ENCODE measurements at places on chromosomes 7 and 10. TPM values are rescaled to one million over a fixed set of nuclear protein-coding genes. Genes with fewer than 3 reads are reported as not detected.

- DNase-seq, result no peak
- H3K4me1 ChIP-seq, result peaks cover 3% of the 10 kb centered on the region
- H3K36me3 ChIP-seq, result no peaks in the 10 kb centered on the region
- no peak overlapping the region for H3K4me3 ChIP-seq
Measured at GRCh38 chr10:131739206-131739605, 161.6 kb upstream of the PPP2R2D start.

DNA sequence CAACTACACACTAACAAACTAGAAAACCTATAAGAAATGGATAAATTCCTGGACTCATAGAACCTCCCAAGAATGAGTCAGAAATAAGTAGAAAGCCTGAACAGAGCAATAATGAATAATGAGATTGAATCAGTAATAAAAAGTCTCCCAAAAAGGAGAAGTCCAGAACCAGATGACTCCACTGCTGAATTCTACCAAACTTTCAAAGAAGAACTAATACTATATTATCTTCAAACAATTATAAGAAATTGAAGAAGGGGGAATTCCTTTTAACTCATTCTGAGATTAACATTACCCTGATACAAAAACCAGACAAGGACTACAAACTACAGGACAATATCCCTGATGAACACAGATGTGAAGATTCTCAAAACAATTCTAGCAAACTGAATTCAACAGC, 47.8 kb upstream of the CDK6 start:
- H3K27ac ChIP-seq, result no peak overlapping the region
- DNase-seq, result no peak
- no peak overlapping the region for H3K4me3 ChIP-seq
- no peaks in the 10 kb centered on the region for H3K36me3 ChIP-seq
- no peaks in the 10 kb centered on the region for H3K27me3 ChIP-seq

Gene DGKI
- not detected for total RNA-seq

GRCh38 chr10:112271982-112272381, 11.2 kb upstream of the TECTB start:
- no peaks in the 10 kb centered on the region for H3K36me3 ChIP-seq
- H3K4me1 ChIP-seq, result no peaks in the 10 kb centered on the region
- H3K4me3 ChIP-seq, result no peak overlapping the region
- H3K27ac ChIP-seq, result no peak overlapping the region
- no peak for DNase-seq

Gene INSIG1
- total RNA-seq, result 60.9 TPM

DNA sequence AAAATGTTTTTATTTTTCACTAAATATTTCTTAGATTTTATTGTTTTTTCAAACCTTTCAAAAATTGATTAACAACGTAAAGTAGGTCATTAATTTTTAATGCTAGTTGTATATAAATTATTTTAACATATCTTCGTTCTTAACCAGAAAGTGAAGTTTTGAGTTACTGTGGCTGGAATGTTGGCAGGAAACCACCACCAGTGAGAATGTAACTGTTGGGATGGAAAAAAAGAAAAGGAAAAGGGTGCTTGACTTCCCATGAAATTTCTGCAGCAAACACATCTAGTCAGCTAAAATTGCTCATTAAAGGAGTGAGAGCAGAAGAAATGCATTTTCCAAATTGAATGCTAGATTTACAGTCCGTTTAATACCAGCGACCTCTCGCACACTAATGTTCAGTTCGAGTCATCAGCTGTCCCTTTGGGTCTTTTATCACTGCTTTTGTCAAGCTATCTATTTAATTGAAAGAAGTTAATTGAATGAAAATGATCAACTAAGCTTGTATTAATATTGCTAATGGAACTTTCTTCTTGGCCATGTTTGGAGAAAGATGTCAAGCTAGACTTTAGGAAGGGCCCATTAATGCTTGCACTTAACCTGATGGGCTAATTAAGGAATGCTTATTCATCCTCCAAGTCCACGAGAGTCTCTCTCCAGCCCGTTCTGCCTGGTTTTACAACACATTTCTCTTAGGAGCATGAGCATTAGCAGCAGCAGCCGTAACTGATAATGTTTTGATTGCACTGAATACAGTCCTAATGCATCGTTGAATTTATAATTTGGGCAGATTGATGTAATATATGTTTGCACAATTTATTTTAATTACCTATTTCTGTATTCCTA, 70.1 kb downstream of the UBE3C start:
- H3K4me3 ChIP-seq, result no peak overlapping the region
- DNase-seq, result no peak
- peaks cover 51% of the 10 kb centered on the region for H3K36me3 ChIP-seq
- H3K27me3 ChIP-seq, result no peaks in the 10 kb centered on the region

DNA sequence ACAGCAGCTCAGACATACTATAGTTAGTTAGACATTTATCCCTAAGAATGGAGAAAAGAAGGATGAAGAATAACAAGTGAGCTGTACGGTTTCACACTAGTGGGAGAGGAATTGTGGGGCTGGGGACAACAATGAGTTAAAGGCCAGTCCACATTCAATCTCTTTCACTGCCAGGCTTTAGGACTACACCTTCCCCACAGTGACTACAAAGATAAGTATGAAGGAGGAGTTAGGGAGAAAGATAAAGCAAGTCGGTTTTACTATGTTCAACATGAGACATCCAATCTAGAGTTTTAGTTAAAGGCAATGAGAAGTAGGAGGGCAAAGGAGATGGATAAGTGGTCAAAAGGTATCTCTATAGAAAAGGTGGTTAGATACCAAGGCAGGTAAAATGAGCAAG, 16.3 kb downstream of the ARHGAP12 start:
- H3K4me1 ChIP-seq, result peaks cover 5% of the 10 kb centered on the region
- DNase-seq, result no peak
- no peak overlapping the region for H3K4me3 ChIP-seq

DNA sequence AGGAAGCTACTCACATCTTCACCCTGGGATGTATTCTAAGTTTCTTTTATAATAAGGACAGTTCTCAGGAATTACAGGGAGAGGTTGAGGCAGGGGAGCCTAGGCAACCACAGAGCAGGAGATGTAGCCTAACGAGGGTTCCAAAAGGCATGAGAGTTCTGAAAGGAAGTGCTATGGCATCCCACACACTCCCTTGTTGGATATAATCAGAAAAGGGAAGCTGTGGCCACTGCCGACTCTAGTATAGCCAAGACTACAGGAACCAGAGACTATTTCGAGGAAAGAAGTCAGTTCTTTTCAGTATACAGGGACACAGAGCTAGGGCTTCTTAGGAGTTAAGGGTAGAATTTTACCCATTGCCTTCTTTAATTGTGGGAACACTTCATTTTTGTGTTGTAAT, 11.0 kb downstream of the PRR15 start:
- H3K36me3 ChIP-seq, result no peaks in the 10 kb centered on the region
- no peak overlapping the region for H3K4me3 ChIP-seq
- no peaks in the 10 kb centered on the region for H3K27me3 ChIP-seq
- DNase-seq, result no peak
- no peak overlapping the region for H3K27ac ChIP-seq

DNA sequence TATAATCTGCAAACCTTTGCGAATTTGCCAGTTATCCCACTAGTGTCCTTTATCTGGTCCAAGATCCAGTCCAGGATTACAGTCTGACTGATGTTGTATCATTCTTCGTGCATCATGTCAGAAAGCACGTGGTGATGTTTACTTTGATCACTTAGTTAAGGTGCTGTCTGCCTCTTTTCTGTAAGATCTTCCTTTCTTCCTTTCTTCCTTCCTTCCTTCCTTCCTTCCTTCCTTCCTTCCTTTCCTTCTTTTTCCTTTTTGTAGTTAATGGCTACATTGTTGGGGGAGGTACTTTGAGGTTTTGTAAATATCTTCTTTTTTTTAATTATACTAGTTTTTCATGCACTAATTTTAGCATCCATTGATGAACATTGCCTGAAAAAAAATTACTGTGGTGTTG, 80.3 kb downstream of the LCOR start:
- H3K4me3 ChIP-seq, result no peak overlapping the region
- H3K27ac ChIP-seq, result no peak overlapping the region
- H3K36me3 ChIP-seq, result peaks cover 14% of the 10 kb centered on the region
- DNase-seq, result no peak
- H3K27me3 ChIP-seq, result no peaks in the 10 kb centered on the region

GRCh38 chr7:15719311-15719710, 32.8 kb upstream of the MEOX2 start:
- H3K4me3 ChIP-seq, result no peak overlapping the region
- H3K27me3 ChIP-seq, result no peaks in the 10 kb centered on the region
- no peaks in the 10 kb centered on the region for H3K36me3 ChIP-seq
- no peak overlapping the region for H3K27ac ChIP-seq
- DNase-seq, result no peak
- no peaks in the 10 kb centered on the region for H3K4me1 ChIP-seq

Gene COL17A1
- not detected for total RNA-seq

Gene AGMO
- total RNA-seq, result not detected

DNA sequence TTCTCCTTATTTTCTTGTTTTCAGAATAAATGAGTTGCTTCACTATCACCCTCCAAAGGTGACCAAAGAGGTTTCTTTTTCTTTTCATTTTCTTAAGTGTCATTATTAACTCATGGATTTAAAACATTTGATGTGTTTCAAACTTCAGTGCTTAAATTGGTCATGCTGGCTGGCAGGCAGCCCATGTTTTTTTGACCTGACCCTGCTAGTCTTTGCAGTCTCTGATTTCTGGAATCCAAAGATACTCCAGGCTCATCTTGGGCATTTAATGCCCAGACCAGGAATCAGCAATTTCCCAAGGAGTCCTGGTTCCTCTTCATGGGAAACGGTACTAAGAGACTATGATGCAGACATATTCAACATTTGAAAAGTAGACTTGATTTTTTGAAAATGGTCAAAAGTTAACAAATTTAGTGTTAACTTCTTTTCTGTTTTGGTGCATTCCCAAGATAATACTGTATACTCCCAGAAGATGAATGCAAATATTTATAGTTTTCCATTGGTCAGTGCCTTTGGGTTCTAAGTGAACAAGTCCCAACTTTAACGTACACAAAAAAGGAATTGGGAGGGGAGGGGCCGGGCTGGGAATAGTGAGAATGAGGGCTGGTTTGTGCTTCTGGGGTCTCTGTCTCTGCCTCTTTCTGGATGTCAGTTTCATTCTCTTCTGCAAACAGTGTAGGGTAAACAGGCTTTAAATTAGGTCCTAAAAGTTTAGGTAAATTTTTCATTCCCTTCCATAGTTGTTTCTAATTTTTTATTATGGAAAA, 19.8 kb downstream of the NUB1 start:
- no peak for DNase-seq
- no peak overlapping the region for H3K4me3 ChIP-seq
- no peak overlapping the region for H3K27ac ChIP-seq
- peaks cover 54% of the 10 kb centered on the region for H3K36me3 ChIP-seq
- no peaks in the 10 kb centered on the region for H3K27me3 ChIP-seq

- H3K36me3 ChIP-seq, result no peaks in the 10 kb centered on the region
- peaks cover 10% of the 10 kb centered on the region for H3K27me3 ChIP-seq
- H3K27ac ChIP-seq, result no peak overlapping the region
- H3K4me1 ChIP-seq, result no peaks in the 10 kb centered on the region
- DNase-seq, result no peak
Measured at GRCh38 chr10:127873901-127874470, 18.8 kb downstream of the CLRN3 start.

Gene GDF2
- not detected for total RNA-seq

Gene HOXA13
- total RNA-seq, result not detected

Gene SERPINE1
- total RNA-seq, result not detected

DNA sequence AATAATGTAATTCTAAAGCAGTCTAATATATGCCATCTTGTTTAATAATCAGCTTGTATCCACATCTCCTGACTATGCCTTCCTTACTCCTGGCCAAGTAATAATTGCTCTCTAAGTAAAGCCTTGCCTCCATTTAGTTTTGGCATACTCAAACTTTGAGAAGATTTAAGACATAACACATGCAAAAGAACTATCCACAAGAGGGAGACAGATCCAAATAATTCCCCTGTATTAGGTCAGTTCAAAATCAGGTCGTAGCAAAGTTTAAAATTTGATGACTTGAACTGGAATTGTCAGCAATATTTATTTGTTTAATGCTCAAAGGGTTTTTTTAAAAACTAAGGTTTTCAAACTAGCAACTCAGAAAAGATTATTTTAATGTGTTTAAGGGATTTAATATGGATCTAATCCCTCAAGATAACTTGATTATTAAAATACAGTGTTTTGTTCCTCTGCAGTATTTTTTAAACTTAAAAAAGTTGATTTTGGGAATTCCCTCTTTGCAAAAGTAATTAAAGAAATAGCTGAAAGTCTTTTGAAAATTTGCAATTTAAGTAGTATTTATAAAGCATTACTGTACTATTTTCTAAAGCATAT, 95.3 kb downstream of the HDAC9 start:
- H3K4me3 ChIP-seq, result no peak overlapping the region
- no peaks in the 10 kb centered on the region for H3K27me3 ChIP-seq
- peak; percentile 7 for DNase-seq

DNA sequence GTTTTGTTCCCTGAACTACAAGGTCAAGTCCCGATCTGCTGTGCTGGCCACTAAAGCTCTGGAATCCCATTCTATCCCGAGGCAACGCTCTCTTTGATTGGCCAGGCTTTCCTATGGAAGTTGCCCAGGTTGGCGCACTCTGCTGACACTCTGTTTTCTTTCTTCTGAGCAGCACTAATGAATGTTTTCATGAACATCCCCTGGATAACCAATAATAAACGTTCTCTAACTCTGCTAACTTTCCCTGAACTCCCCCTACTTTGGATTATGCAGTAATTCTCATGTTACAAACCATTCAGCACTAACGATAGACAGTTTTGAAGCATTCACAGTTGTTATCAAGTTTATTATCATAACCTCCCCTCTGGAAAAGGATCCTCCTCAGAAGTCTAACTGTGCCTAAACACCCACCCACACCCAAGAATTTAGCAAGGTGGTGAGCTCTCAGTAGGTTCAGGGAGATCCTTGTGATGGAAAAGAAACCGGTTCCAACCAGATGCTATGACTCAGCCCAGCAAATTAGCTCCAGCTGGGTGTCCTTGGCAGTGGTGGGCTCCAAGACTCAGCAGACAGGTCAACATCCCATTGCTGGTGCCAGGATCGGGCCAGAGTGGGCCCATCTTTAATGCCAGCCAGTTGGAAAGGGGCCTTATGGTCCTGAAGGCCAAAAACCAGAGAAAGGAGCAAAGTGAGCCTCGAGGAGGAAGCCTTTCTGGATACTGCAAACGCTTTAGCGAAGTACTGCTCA, 68.4 kb downstream of the CREB3L2 start:
- no peaks in the 10 kb centered on the region for H3K27me3 ChIP-seq
- no peaks in the 10 kb centered on the region for H3K36me3 ChIP-seq
- H3K4me3 ChIP-seq, result no peak overlapping the region
- H3K4me1 ChIP-seq, result peaks cover 43% of the 10 kb centered on the region
- DNase-seq, result no peak
- H3K27ac ChIP-seq, result peak overlapping the region; percentile 83

- H3K36me3 ChIP-seq, result no peaks in the 10 kb centered on the region
- DNase-seq, result no peak
- H3K4me1 ChIP-seq, result peaks cover 4% of the 10 kb centered on the region
- peak overlapping the region; percentile 2 for H3K27ac ChIP-seq
- no peaks in the 10 kb centered on the region for H3K27me3 ChIP-seq
Measured at GRCh38 chr10:62243647-62243997, 25.0 kb downstream of the RTKN2 start.

GRCh38 chr7:127382301-127383085, 10.0 kb downstream of the ZNF800 start:
- H3K27me3 ChIP-seq, result no peaks in the 10 kb centered on the region
- peaks cover 49% of the 10 kb centered on the region for H3K36me3 ChIP-seq
- H3K4me1 ChIP-seq, result peaks cover 4% of the 10 kb centered on the region
- H3K4me3 ChIP-seq, result no peak overlapping the region

- no peak overlapping the region for H3K4me3 ChIP-seq
- H3K36me3 ChIP-seq, result no peaks in the 10 kb centered on the region
- DNase-seq, result peak; percentile 19
- H3K27ac ChIP-seq, result no peak overlapping the region
Measured at GRCh38 chr7:12291870-12292269, 80.8 kb downstream of the TMEM106B start.

Measured in CD4-positive, alpha-beta T cell (primary cell).